ENCODE measurements at places on chromosomes 13 and 19. TPM values are rescaled to one million over a fixed set of nuclear protein-coding genes. Genes with fewer than 3 reads are reported as not detected.

The DOCK6 gene
- total RNA-seq: 16.3 TPM

The LRG1 gene
- total RNA-seq: not detected

The FAM187B gene
- not detected for total RNA-seq

The ZNF211 gene
- total RNA-seq: 10.5 TPM

The ZNF132 gene
- total RNA-seq: 12.7 TPM

The KPNA3 gene
- 39.9 TPM for total RNA-seq

The FFAR2 gene
- total RNA-seq: not detected

The TNFSF13B gene
- 2.3 TPM for total RNA-seq

The POSTN gene
- total RNA-seq: 1,285 TPM

The CDADC1 gene
- 3.1 TPM for total RNA-seq

The AMH gene
- total RNA-seq: 0.19 TPM

The C5AR1 gene
- 0.58 TPM for total RNA-seq

The SELENOV gene
- not detected for total RNA-seq

The NLRP9 gene
- total RNA-seq: not detected

The NCR1 gene
- total RNA-seq: not detected

The FXYD7 gene
- not detected for total RNA-seq

The CEACAM3 gene
- total RNA-seq: not detected

The LPAR2 gene
- 0.56 TPM for total RNA-seq

The ANKLE1 gene
- not detected for total RNA-seq

The EDDM13 gene
- total RNA-seq: 0.19 TPM

The GPR4 gene
- 0.28 TPM for total RNA-seq

The CCDC169 gene
- total RNA-seq: 1.3 TPM

The PCDH8 gene
- total RNA-seq: not detected

The EBI3 gene
- 0.28 TPM for total RNA-seq

The FKRP gene
- total RNA-seq: 22.6 TPM

The SPRY2 gene
- total RNA-seq: 47.9 TPM

The ZNF428 gene
- total RNA-seq: 35.0 TPM

Measured in regular cardiac myocyte (primary cell).